ENCODE measurements at places on chromosomes 7 and 10.

DNA sequence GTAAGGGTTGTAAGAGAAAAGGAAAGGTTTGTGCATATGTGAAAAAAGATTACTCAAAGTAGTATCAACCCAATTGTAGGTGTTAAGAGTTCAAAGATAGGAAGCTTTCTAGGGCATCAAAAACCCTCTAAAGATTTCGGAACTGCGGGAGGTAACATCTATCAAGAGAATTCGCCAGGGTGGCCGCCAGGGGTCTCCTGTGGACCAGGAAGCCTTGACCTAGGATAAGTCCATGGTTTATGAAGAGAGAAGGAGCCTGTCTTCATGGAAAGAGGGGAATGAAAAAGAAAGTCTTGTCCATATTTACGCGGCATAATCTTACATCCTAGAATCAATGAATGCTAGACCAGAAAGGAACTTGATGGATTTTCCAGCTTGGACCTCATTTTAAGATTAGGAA is 140.7 kb upstream of the CALCR start:
- no peak for DNase-seq

DNA sequence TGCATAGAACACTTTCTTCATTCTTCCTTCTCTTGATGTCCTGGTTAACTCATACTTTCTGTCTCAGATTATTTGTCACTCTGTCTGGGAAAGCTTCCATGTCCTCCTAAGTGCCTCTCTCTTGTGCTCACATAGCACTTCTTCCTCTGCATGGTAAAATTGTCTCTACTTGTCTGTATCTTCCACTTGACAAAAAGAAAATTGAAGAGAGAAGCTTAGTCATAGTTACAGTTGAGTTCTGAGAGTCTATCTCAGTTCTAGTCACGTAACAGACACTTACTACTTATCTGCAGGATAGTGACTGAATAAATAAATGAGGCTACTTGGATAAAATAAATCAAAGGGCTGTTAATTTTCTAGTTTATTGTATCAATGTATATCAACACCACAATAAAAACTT is 458.1 kb downstream of the HTR7 start:
- no peak for DNase-seq

GRCh38 chr7:71442492-71443190 is 310.7 kb downstream of the GALNT17 start:
- DNase-seq = no peak

DNA sequence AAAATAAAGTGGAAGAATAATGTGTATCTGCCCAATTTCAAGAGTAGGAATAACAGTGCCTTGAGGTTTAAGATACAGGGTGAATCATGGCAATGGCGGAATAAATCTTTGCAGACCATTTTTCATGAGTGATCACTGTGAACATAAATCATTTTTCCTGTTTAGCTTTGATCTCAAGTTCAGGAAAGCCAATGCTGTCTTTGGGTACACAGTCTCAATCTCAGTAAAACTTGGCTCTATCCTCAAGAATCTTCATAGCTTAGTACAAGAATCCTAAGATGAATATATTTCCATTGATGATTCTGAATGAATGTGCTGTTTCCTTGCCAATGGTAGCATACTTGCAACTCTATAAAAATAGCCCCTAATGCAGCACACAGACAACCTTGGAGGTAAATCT is 6.8 kb downstream of the NAMPT start:
- DNase-seq = no peak

GRCh38 chr7:55120501-55121198 is 101.8 kb downstream of the EGFR start:
- no peak for DNase-seq

DNA sequence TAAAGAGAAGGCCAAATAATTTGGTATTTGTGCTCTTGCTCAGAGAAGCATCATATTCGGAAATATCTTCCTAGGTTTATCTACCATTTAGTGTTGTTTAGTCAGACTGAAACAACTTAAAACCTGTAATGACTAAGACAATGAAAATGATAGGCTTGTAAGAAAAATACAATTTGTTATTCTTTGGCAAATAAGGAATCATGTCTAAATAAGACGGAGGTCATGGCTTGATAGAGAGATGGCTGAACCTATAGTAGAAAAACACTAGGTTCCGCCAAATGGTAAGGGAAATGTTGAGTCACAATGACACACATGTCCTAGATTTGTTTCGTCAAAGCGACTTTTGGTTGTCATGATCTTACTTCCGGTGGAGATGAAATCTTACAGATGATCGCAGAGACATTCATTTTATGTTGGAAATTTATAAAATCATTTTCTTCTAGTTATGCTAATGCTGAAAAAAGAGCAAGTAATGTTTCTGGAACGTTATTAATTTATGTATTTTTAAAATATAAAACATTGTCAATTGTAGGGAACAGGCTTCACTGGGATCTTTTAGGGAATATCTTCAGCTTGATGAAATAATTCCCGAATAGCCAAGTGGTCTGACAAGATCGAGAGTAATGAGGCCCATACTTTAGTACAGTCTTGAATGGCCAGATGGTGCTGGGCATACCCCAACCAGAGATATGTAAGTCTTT is 1.0 kb downstream of the SRGN start:
- no peak for DNase-seq

DNA sequence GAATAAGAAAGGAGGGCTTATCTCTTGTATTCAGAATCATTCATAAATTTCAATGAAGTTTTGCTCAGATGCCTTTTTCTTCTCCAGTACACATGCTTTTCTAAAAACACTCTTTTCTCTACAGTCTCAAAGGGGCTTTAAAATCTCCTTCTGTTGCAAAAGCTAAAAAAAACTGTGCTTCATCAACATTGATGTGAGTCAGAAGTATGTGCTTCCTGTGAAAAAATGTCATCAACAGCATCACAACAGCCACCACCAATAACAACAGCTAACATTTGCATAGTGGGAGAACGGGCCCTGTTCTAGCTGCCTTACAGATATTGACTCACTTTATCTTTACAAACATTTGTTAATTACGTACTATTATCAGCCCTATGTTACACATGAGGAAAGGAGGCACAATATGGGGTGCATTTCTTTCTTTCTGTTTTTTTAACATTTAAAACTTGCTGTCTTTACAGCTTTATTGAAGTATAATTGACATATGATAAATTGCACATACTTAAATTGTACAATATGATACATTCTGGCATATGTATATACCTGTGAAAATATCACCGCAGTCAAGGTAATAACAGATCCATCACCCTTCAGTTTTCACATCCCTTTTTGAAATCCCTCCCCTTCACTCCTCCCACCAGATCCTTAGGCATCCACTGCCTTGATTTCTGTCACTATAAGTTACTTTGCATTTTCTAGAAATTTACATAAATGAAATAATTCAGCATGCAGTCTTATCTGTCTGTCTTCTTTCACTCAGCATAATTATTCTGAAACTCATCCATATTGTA is 1605.4 kb upstream of the LRRTM3 start:
- no peak for DNase-seq

DNA sequence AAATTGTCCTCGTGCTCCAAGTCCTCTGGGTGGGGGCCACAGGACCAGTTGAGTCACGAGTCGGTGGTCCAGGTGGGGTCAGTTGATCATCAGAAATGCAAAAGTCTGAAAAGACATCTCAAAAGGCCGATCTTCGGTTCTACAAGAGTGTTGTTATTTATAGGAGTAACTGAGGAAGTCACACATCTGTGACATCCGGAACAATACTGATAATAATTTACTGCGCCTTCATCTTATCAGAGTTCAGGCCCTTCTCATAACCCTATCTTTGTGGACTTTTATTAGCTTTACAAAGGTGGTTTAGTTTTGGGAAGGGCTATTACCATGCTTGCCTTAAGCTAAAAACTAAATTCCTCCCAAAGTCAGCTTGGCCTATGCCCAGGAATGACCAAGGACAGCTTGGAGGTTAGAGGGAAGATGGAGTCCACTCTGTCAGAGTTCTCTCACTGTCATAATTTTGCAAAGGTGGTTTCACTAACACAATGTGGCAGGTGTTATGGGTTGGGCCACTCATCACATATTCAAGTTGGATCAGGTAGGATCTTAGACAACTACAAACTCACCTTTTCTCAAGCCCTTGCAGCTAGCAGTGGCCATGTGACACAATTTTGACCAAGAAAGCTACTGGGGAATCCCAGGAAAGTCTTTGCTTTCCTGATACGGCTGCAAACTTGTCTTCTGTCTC is 54.7 kb upstream of the CHST3 start:
- DNase-seq = no peak

GRCh38 chr10:30219971-30220751 is 128.9 kb downstream of the MTPAP start:
- DNase-seq = no peak

GRCh38 chr10:15760681-15761080 is 41.0 kb upstream of the ITGA8 start:
- DNase-seq = no peak

DNA sequence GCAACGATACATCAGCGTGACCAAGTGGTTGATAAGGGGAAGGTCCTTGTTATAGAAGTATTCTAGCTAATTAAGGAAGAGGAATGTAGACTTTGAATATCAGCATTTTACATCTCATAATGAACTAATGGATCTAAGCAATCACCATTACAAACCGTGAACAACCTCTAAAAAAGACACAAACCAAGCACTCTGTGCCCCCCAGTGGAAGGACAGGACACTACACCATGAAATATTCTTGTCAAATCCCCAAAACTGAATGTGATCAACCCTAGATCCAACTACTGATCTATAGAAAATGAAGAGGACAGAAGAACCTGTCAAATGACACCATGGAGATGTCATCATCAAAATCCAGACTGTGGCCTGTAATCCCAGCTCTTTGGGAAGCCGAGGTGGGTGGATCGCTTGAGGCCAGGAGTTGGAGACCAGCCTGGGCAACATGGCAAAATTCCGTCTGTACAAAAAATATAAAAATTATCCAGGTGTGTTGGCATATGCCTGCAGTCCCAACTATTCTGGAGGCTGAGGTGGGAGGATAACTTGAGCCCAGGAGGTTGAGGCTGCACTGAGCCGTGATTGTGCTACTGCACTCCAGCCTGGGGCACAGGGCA is 111.3 kb upstream of the CARD11 start:
- no peak for DNase-seq

DNA sequence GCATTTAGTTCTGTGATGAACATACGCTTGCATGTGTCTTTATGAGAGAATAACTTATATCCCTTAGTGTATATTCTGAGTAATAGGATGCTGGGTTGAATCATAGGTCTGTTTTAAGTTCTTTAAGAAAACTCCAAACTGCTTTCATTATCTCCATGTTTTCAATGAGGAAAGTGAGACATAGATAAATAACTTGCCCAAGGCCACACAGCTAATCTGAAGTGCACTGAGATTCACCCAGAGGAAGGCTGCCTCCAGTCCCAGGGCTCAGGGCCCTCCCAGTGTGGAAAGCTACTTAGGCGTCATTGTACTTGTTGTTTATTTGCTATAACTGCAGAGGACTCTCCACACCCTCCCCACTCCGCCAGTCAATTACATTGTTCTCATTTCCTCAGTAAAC is 126.7 kb downstream of the INHBA start:
- no peak for DNase-seq

- DNase-seq = no peak
Observed at GRCh38 chr10:26464632-26465280, 26.6 kb downstream of the APBB1IP start.

DNA sequence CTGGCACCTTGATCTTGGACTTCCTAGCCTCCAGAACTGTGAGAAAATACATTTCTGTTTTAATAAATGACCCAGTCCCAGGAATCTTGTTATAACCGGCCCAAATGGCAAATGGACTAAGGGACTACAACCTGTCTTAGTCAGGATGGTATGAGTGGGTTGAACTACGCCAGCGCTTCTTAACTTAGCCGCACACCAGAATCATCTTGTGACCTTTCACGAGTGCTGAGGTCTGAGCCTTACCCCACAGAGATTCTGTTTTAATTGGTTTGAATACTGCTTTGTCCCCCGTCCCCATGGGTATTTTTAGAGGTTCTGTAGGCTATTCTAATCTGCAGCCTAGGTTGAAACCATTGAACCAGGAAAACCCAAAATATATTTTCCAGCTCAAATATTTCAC is 48.0 kb downstream of the PFKFB3 start:
- no peak for DNase-seq

- no peak for DNase-seq
Observed at GRCh38 chr7:101108961-101109360, 17.9 kb upstream of the SERPINE1 start.

GRCh38 chr10:44931621-44932516 is 20.7 kb downstream of the TMEM72 start:
- no peak for DNase-seq

All from NCI-H187 treated with DMSO at 0.1 percent for 48 hours (cell line).